ENCODE measurements at places on chromosomes 11 and 22.

- no peak for DNase-seq
These were observed 6.0 kb upstream of the MALAT1 start for GRCh38 chr11:65492637-65493366.

GRCh38 chr22:39679652-39680051, 109.1 kb downstream of the CACNA1I start:
- no peak for DNase-seq

DNA sequence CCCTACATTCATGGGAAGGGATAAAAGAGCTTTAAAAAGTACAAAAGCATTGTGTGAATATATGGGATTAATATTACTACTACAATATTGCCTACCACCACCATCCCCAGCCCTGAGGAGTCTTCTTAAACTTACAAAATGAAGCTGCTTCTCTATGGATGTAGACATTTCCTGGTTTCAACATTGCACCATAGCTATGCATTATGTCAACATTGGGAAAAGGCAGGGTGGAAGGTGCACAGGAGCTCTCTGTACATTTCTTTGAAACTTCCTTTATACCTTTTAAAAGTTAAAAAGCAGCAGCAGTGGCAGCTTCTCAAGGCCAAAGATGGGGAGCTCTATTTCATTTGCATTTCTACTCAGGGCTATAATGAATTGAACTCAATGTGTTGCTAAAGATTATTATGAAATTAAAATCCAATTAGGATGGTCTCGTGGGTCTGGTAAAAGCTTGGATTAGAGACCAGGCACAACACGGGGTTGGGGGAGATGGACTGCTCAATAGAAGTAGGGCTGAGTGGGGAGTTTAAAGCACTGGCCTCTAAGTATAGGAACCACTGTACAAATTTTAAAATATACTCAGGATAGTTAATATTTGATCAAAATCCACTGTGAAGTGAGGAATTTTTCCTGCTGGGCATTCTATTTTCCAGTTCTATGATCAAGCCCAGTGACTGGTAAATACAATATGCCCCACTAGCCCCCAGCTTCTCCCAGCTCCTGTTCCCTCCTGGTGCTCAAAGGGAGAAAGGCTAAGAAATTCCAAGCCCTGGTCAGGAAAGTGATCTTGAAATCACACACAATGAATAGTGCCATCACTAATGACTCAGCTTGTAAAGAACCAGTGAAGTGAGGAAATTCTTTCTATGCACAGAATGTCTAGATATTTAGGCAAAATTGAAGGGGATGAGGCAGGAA, 362.7 kb upstream of the CCDC90B start:
- DNase-seq, result no peak

DNA sequence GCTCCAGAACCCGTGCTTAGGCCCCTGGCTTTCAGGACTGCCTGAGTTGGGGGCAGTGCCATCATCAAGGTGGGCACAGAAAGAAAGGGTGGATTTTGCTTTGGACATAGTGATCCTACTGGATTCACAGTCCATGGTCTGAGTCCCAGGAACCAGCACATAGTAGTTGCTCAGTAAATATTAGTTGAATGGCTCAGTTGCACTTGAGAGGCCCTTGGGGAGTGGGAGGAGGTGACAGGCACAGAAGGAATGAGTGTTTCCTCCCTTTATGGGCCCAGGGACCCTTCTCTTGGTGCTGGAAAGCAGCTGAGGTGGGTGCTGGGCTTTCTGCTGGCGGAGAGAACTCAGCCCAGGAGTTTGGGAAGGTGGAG, 16.6 kb downstream of the ARHGEF17 start:
- no peak for DNase-seq

GRCh38 chr22:43156413-43156812, 5.1 kb downstream of the TSPO start:
- DNase-seq, result no peak

DNA sequence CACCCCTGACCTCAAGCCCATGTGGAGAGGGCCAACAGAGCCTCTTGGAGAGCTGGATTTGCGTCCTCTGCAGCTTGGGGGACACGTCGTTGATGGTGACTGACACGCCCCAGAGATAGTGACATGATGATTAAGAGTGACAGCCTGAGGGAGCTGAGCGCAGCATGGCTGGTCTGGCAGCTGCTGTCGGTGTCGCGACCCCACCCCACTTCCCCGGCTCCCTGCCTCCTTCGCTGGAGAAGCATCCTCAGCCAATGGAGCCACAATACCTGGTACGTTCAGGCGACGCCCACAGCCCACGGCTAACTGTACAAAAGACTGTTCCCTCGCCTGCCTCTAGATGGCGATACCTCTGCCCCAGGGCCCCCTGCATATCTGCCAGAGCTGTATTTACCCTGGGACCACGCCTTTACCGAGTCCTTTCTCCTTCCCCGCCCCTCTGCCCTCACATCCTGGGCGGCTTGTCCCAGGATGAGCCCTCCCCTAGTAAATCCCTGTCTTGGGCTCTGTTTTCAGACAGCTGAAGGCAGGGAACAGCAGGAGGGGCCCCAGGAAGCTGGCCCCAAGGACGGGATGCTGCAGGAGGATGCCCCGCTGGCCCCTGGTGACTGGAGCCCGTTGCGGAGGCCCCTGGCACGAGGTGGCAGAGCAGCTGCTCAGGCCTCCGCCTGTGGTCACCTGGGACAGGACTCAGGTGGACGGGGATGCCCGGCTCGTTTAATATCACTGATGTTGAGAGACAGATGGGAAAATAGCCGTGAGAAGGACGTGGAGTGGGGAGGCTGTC, 90.6 kb downstream of the RPS6KA4 start:
- no peak for DNase-seq

All from NCI-H1436 treated with DMSO at 0.1 percent for 48 hours (cell line).